ENCODE measurements at places on chromosomes 13 and 19. TPM values are rescaled to one million over a fixed set of nuclear protein-coding genes. Genes with fewer than 3 reads are reported as not detected.

DNAJB1 gene
- 91.3 TPM for total RNA-seq

DIRAS1 gene
- total RNA-seq, result 12.4 TPM

POU2F2 gene
- 0.17 TPM for total RNA-seq

SLITRK5 gene
- 0.15 TPM for total RNA-seq

TMEM259 gene
- 64.1 TPM for total RNA-seq

GPR183 gene
- not detected for total RNA-seq

CEACAM3 gene
- not detected for total RNA-seq

NCR1 gene
- not detected for total RNA-seq

USPL1 gene
- 15.5 TPM for total RNA-seq

FAM174C gene
- 45.3 TPM for total RNA-seq

WTIP gene
- total RNA-seq, result 13.2 TPM

TEKTIP1 gene
- not detected for total RNA-seq

GRIN2D gene
- 0.33 TPM for total RNA-seq

PNKP gene
- total RNA-seq, result 55.9 TPM

ETV2 gene
- 0.44 TPM for total RNA-seq

BEST2 gene
- total RNA-seq, result not detected

FFAR2 gene
- total RNA-seq, result not detected

CLEC11A gene
- 64.9 TPM for total RNA-seq

SIGLEC7 gene
- not detected for total RNA-seq

B3GNT8 gene
- total RNA-seq, result 4.5 TPM

DAND5 gene
- total RNA-seq, result not detected

FAM124A gene
- total RNA-seq, result 0.29 TPM

ASF1B gene
- 11.9 TPM for total RNA-seq

MEDAG gene
- total RNA-seq, result 101 TPM

NECTIN2 gene
- total RNA-seq, result 61.5 TPM

CKAP2 gene
- total RNA-seq, result 9.8 TPM

IGFL2 gene
- total RNA-seq, result not detected

KRTDAP gene
- total RNA-seq, result not detected

VSTM1 gene
- total RNA-seq, result not detected

FFAR3 gene
- total RNA-seq, result not detected

RGL3 gene
- total RNA-seq, result 5.3 TPM

PEAK3 gene
- not detected for total RNA-seq

HOMER3 gene
- total RNA-seq, result 86.0 TPM

DENND1C gene
- total RNA-seq, result not detected

FDX2 gene
- total RNA-seq, result 15.0 TPM

ZNF99 gene
- total RNA-seq, result not detected

NKPD1 gene
- total RNA-seq, result under 0.01 TPM

C19orf67 gene
- total RNA-seq, result 0.17 TPM

FCER2 gene
- not detected for total RNA-seq

BICRA gene
- total RNA-seq, result 10.3 TPM

Measured in smooth muscle cell of trachea (primary cell).